Esophagus mucosa (tissue), 1 donor: ENCODE measurements at places on chromosomes 6 and 20.

DNA sequence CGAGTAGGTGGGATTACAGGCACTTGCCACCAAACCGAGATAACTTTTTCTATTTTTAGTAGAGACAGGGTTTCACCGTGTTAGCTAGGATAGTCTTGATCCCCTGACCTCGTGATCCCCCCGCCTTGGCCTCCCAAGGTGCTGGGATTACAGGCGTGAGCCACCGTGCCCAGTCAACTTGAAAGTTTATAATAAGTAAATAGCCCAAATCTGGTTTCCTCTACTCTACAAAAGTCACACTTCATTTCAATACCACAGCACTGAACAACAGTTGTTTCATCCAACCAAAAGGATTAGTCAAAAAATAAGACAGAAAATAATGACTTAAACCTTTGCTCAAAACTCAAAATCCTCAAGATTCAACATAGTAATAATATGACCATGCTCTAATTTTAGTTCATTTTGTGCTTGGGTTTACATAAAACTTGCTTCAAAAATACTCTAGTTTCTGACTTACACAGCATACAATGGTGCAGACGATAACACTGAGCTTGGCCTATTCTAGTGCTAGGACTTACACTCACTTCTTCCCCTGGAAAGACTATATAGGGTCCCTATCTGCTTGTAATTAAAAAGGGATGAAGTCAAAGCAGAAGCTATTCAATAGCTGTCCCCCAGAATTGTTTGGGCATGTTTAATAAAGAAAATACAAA lies 56.7 kb downstream of the NT5E start:
- ATAC-seq, result no peak

GRCh38 chr6:35569011-35569461 lies 56.3 kb upstream of the TULP1 start:
- peak; percentile 79 for ATAC-seq

GRCh38 chr6:100099189-100100074 lies 105.4 kb upstream of the MCHR2 start:
- ATAC-seq, result no peak

- ATAC-seq, result peak; percentile 1
Measured at GRCh38 chr6:43628393-43629103, 516 bp downstream of the GTPBP2 start.

- ATAC-seq, result no peak
Measured at GRCh38 chr20:57998981-57999464, 229.4 kb downstream of the ANKRD60 start.

DNA sequence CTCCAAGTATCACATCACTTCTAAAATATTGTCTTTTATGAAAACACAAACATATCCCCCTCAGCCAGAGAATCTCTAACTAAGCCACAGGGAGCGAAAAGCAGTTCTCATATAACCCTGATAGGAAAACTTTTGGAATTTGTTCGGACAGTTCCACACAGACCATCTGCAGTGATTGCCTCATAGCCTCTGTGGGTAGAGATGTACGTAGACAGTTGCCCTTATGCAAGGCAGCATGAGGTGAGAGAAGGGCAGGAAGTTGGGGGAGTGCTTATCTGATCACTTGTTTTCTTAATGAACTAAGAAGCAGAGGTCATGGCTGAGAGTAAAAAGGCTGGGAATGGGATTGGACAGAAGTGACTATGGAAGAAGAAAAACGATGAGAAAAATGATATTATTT lies 39.6 kb downstream of the SLC23A2 start:
- ATAC-seq, result no peak

GRCh38 chr20:62051546-62052255 lies 14.0 kb downstream of the TAF4 start:
- ATAC-seq, result no peak

DNA sequence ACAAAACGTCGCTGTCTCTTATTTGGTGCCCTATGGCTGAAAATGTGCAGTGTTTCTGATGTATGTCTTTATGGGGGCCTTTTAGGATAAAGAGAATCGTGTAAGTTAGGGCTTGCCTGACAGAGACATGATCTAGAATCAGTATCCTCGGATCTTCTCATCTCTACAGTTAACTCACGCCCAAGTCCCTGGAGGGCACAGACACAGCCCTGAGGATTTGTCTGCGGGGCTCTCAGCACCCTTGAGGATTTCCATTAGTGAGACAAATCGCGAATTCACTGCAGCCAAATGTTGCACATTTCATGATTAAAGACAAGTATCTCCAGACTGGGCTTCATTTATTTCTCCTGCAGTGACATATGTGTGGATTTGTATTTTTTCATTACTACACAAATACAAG lies 552.7 kb downstream of the C6orf118 start:
- no peak for ATAC-seq

GRCh38 chr6:104855507-104855906 lies 4.2 kb downstream of the HACE1 start:
- ATAC-seq, result no peak

DNA sequence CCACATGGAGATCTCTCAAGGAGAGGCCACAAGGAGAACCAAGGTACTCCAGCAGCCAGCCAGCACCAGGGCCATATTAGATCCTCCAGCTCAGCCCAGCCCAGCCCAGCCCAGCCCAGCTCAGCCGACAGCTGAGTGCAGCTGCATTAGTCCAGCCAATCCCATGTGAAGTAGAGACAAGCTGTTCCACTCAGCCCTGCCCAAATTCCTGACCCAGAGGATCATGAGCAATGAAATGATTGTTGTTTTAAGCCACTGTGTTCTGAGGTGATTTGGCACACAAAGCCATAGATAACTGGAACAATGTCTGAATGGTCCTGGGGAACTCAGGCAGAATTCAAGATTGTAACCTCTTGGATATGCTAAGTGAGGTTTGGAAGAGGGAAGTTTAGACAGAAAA lies 59.5 kb upstream of the BMP2 start:
- peak; percentile 99 for ATAC-seq

DNA sequence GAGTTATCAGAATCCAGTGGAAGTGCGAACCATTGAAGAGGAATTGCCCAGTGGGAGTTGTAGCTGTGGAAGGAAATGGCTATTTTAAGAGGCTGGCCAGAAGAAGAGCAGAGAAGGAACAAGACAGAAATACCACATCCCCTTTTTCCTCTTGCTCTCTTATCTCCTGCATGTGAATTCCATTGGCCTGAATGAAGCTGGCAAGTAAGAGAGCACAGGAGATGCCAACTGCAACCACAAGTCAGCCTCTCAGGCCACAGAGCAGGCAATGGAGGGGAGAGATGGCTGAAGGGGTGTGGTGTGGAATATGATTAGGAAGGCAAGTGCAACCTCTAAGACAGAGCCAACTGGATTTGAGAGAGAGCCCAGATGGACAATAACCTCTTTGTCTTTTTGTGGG lies 362.7 kb upstream of the IMPG1 start:
- ATAC-seq, result no peak

DNA sequence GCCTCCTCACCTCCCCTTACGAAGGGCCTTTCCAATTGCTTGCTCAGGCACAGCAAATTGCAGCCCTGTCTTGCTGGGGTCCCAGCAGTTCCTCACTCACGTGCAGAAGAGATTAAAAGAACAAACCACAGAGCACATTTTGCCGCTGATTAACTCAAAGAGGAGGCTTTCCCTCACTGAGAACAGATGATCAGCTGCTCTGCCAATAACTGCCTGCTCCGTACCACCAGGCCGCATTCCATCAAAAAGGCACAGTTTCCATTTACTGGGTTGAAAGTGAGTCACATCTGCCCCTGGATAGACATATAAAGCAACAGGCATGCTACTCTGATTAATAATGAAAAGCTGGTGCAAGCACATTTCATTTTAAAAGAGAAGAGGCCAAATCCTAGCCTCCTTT lies 446.8 kb downstream of the PTPRT start:
- no peak for ATAC-seq

DNA sequence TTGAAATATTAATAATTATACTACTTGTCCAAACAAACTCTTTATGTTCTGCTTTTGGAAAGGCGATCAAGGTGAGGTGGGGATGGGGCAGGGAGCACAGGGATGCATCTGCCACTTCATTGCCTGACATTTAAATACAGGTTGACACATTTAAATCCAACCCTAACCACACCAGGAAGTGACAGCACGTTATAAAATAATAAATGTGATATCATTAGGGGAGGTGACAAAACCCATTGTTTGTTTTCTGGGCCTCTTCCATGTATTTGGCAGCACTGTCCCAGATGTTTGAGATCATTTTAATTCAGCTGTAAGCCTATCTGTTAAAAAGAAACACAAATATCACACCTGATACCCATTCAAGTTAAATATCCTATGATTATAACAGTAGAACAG lies 342.4 kb upstream of the ARID1B start:
- ATAC-seq, result peak; percentile 36

DNA sequence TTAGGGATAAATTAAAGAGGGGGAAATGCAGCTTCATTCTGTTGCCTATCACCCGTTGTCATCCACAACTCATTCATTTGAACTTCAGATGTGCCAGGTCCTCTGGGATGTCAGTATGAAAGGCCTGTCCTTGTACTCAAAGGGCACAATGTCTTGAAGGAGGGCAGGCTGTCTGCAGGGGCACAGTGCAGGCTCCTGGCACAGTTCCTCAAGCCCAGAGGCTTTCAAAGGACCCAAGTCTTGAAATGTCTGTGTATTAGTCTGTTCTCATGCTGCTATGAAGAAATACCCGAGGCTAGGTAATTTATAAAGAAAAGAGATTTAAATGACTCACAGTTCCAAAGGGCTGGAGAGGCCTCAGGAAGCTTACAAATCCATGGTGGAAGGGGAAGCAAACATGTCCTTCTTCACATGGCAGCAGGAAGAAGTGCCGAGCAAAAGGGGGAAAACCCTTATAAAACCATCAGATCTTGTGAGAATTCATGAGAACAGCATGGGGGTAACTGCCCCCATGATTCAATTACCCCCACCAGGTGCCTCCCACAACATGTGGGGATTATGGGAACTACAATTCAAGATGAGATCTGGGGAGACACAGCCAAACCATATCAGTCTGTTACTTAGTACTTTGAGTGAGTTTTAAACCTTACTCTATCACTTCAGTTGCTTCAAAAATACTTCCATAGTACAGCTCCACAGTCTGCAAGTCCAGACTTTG lies 9.4 kb downstream of the SNX9 start:
- ATAC-seq, result peak; percentile 14

DNA sequence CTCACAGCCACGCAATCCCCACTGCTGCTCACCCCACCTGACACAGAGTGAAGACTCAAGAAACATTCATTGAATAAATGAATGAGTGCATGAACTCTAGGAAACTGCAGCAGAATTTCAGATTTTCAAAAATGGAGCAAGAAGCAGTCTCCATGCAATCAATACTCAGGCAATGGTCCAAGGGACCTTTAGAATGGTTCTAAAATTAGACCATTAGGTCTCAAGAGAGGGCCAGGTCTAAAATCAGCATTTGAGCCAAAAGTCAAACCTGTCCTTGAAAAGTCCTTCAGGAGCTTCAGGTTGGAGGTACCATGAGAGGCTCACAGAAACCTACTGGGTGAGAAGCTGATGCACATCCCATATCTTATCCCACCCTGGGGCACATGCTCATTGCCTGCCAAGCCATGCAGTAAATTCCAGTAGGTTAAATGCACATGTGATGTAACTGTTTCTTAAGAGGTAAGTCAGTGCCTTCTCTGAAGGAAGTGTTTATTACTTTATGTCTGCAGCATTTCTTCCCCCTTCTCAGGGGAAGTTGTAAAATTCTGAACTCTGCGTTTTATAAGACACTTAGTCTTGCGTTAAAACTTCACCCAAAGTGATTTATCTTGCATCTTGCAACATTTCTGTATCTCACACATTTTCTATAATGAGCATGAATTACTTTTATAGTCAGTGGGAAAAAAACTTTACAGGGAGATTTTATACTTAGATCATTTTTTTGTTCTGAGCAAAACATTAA lies 126.6 kb downstream of the ADAT2 start:
- ATAC-seq, result no peak

GRCh38 chr6:154614641-154615040 lies 104.2 kb upstream of the CNKSR3 start:
- no peak for ATAC-seq

DNA sequence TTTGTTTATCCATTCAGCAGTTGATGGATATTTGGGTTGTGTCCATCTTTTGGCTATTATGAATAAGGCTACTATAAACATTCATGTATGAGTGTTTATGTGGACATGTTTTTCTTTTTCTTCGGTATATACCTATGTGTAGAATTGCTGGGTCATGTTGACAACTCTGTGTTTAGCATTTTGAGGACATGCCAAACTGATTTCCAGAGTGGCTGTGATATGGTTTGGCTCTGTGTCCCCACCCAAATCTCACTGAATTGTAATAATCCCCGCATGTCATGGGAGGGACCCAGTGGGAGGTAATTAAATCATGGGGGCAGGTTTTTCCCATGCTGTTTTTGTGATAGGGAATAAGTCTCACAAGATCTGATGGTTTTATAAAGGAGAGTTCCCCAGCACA lies 439.7 kb downstream of the UTRN start:
- no peak for ATAC-seq
